ENCODE measurements at places on chromosomes 13 and 19. TPM values are rescaled to one million over a fixed set of nuclear protein-coding genes. Genes with fewer than 3 reads are reported as not detected.

RFX2 gene
- total RNA-seq, result 4.5 TPM

DNA sequence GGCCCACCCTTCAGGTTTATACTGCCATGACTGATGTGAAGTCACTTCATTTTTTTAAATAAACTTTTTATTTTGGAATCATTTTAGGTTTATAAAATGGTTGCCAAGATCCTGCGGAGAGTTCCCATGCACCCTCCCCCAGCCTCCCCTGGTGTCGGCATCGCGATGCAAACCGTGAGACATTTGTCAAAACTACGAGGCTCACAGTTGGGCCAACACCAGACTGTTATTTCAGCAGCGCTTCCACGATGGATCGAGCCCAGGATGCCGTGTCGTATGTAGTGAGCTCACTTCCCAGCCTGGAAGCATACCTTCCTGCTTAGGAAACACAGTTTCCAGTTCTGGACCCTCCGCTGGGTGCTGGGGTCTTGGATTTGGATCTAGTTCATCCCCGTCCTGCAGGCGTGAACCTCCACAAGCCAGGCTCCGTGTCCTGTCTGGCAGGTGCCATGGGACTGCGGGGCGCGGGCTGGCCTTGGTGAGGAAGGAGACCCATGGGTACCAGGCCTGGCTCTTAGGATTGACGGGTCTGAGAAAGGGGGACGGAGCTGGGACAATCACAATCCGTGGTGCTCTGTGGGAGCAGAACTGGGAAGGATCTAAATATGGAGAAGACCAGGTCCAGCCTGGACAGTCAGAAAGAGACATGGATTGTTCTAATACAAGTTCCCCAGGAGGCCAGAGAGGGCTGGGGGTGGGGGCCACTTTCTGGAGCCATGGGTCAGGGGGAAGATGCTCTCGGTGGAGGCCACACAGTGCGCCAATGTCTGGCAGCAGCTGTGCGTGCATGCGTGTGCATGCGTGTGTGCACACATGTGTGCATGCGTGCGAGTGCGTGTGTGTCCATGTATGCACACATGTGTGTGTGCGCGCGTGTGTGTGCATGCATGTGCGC, 2.4 kb upstream of the SBK2 start:
- H3K4me1 ChIP-seq, result peaks cover 5% of the 10 kb centered on the region
- no peak for DNase-seq
- no peak overlapping the region for H3K4me3 ChIP-seq
- peaks cover 2% of the 10 kb centered on the region for H3K27me3 ChIP-seq
- H3K27ac ChIP-seq, result no peak overlapping the region
- no peaks in the 10 kb centered on the region for H3K36me3 ChIP-seq

APC2 gene
- 1.5 TPM for total RNA-seq

GRCh38 chr13:27276188-27276587, 5.6 kb downstream of the RASL11A start:
- DNase-seq, result peak; percentile 48
- no peak overlapping the region for H3K27ac ChIP-seq
- peaks cover 39% of the 10 kb centered on the region for H3K4me1 ChIP-seq
- no peaks in the 10 kb centered on the region for H3K36me3 ChIP-seq

CEACAM16 gene
- total RNA-seq, result not detected

LILRA1 gene
- not detected for total RNA-seq
